GM12878 (cell line): ENCODE measurements at places on chromosomes 13 and 19. TPM values are rescaled to one million over a fixed set of nuclear protein-coding genes. Genes with fewer than 3 reads are reported as not detected.

- DNase-seq, result no peak
Measured at GRCh38 chr13:26377038-26377437, 123.1 kb downstream of the CDK8 start.

SBK3 gene
- total RNA-seq, result not detected in 2 replicates

APOC4 gene
- not detected in 2 replicates for total RNA-seq

GRCh38 chr19:15337202-15337601 lies 4.9 kb upstream of the BRD4 start:
- no peak for DNase-seq

NLRP13 gene
- total RNA-seq, result not detected in 2 replicates

- DNase-seq, result no peak
Measured at GRCh38 chr13:105139048-105139379, 1396.4 kb downstream of the EFNB2 start.

GRCh38 chr13:44542361-44542760 lies 33.8 kb downstream of the TSC22D1 start:
- DNase-seq, result no peak

KCNN4 gene
- total RNA-seq, result 92.0 and 92.4 TPM in 2 replicates

GRCh38 chr13:78758549-78758948 lies 99.6 kb upstream of the OBI1 start:
- no peak for DNase-seq

DHDH gene
- not detected in 2 replicates for total RNA-seq

GRCh38 chr19:55525289-55526101 lies 11.4 kb downstream of the SBK2 start:
- DNase-seq, result no peak

SIAH3 gene
- not detected in 2 replicates for total RNA-seq

DNA sequence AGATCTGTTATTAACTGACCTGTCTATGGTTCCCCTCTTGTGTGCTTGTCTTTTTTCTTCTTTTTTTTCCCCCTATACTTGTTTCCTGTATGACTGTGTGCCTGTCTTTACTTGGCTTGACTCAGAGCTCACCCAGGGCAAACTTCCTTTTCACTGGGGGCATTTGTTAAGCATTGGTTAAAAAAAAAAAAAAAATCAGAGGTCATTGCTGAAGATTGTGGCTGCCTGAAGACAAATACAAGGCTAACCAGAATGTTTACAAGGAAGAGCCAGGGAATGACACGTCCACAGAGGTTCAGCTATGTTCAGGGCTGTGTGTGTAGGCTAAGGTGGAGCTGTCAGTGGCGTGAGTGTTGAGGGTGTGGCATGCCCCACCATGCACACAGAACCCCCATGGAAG lies 47.1 kb downstream of the LNX2 start:
- no peak for DNase-seq

DNA sequence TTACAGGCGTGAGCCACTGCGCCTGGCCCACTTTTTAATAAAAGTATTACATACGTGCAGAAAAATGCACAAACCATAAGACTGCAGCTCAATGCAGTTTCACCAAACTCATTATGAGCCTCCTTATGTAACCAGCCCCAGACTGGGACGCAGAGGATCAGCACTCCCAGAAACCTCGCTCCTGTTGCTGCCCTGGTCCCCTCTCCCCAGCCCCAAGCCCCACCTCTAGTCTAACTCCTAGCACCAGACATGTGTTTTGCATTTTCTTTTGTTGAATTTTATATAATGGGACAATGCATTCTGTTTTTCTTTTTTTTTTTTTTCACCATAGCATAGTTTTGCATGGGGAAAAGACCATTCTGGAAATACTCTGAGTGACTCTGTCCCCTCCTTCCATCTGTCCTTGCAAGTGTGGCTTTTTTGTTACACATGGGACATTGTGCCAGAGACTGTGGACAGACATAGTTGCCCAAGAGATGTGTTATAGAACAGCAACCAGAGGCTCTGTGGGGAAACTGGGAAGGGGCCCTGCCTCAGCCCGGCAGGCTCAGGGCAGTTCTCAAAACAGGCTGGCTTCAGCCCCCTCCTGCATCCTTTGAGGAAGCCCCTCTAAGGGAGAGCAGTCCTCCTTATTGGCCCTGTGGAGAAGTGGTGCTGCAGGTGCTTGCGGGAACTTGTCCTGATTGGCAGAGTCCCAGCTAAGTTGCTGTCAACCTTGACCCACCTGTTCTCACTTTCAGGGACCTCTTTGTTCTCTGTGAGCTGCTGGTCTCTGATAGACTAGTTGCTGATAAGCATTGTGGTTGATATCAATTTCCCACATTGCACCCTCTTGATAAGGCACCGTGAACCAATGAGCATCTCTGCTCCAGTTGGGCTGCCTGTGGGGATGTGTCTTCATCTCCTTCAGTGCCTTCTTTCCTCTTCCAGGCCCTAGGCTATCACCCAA lies 13.8 kb upstream of the OLFM4 start:
- DNase-seq, result no peak

DNA sequence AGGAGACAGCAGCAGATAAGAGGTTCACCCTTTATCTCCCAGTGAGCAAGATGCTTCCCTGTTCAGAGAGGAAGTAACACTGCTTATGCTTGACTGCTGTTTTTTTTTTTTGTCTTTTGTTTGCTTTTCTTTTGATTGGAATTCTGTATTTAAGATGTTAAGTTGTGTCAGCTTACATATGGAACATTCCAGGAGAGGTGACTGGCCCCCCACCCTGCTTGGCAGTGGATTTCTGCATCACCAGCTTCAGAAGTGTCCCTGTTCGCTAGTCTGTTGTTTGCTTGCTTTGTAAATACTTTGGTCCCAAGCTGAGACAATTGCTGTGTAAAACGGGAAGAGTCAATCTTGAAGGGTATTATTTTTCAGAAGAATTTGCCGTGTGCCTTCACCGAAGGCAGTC lies 43.0 kb downstream of the IFT88 start:
- DNase-seq, result no peak

DNA sequence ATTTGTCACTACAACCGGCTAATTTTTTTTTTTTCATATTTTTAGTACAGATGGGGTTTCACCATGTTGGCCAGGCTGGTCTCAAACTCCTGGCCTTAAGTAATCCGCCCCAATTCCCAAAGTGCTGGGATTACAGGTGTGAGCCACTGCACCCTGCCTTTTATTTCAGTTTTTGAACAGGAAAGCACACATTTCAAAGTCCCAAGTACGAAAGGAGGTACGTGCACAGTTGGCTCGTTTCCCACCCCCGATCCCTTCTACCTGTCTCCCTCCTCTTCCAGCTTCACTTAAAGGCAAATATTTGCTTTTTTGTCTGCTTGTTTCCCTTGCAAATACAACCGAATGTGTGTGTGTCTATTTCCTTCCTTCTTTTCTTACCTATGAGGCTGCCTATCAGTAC lies 30.5 kb downstream of the ZIC5 start:
- DNase-seq, result no peak
